ENCODE measurements at places on chromosomes 6 and 20.

GRCh38 chr6:107489636-107490565, at the start of gene SOBP:
TSS of gene SOBP (plus strand) at chr6:107490117. CDS start at chr6:107490617, 500 bp downstream.
- peak within 1 kb of the TSS; percentile 56 for H3K4me3 ChIP-seq
- H3K27ac ChIP-seq: no peak within 1 kb of the TSS
- H3K27me3 ChIP-seq: peaks cover 51% of the 10 kb centered on the region
- peaks cover 30% of the 10 kb centered on the region for H3K4me1 ChIP-seq

DNA sequence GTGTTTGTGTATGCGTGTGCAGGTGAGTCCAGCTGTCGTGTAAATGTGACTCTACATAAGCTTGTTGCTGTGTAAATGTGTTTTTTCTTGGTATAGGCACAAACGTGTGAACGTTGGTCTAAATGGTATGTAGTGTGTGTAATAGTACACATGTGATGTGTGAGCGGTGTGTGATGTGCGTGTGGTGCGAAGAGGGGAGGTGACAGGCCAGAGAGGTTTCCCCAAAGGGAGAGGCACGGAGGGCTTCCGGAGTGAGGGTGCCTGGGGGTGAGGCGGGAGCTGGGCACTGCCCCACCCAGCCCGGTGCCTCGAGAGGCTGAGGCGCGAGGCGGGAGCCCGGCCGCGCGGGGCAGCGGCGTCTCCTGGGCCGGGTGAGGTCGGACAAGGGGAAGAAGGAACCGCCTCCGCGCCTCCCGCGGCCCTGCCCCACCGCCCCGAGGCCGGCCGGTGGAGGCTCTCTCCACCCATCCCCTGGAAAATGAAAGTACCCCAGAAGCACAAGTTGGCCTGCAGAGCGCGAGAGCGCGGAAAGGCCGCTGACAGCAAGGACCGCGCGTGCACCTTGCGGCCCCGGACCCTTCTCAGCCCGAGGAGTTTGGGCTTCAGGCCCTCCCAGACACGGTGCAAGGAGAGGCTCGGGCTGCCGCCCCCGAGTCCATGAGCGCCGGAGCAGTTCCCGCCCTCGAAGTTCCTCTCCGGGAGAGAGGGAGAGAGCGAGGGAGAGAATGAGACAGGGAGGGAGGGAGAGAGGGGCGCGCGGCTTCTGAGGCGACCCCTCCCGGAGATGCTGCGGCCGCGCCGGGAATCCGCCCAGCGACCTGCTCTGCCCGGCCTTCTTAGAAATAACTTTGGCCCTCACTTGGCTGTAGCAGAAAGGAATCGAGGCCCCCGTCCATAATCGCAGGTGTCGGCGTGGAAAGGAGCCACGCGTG, 43.2 kb upstream of the OSTM1 start:
- H3K27me3 ChIP-seq: peaks cover 97% of the 10 kb centered on the region
- DNase-seq: no peak
- peak overlapping the region; percentile 66 for H3K4me3 ChIP-seq
- no peak overlapping the region for H3K27ac ChIP-seq

- no peak overlapping the region for H3K27ac ChIP-seq
- peaks cover 9% of the 10 kb centered on the region for H3K4me1 ChIP-seq
- no peak overlapping the region for H3K4me3 ChIP-seq
These were observed 5.0 kb upstream of the INSM1 start for GRCh38 chr20:20362774-20363433.

- H3K4me1 ChIP-seq: no peaks in the 10 kb centered on the region
- DNase-seq: no peak
- no peaks in the 10 kb centered on the region for H3K36me3 ChIP-seq
These were observed 37.1 kb downstream of the MAP1LC3A start for GRCh38 chr20:34595377-34596184.

DNA sequence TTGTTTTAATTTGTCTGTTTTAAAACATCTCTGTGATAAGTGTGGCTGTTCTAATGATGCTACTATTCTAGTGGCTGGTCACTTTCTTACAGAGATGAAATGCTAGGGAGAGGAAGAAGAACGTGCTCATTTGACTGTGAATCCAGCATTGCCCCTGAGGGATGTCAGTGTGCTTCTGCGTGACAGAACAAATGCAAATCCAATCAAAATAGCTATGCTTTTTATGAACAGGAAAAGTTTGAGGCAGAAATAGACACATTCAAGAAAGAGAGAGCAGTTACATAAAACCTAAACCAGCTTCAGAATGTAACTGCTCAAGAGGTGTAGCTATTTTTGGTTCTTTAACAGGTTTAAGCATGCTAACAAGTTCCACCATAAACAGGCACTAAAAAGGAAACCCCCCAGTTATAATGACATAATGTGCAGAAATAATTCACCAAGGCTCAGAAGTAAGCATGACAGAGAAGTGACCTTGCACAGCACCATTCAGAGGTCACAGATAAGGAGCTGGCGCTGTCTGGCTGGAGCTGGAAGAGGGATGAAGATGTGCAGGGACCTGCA, 385.3 kb downstream of the EPM2A start:
- no peak overlapping the region for H3K4me3 ChIP-seq
- peaks cover 3% of the 10 kb centered on the region for H3K27me3 ChIP-seq
- H3K27ac ChIP-seq: no peak overlapping the region
- H3K4me1 ChIP-seq: no peaks in the 10 kb centered on the region

DNA sequence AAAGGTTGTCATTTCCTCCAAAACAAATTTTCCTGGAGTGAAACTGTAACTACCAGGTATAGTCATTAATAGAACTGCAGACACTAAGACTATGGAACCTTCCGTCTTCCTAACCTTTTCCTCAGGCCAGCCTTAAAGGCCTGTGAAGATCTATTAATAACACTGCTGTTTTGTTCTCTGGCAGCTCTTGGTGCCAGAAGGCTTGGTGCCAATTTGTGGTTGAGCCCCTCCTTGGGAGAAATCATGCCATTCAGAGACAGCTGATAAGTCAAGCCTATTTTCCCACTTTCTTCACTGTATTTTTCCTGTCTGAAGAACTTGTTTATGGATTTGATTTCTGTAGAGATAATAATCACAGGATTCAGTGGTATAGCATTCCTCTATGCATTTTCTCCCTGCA, 64.8 kb downstream of the HCRTR2 start:
- no peaks in the 10 kb centered on the region for H3K27me3 ChIP-seq
- no peaks in the 10 kb centered on the region for H3K4me1 ChIP-seq
- H3K4me3 ChIP-seq: no peak overlapping the region
- no peaks in the 10 kb centered on the region for H3K36me3 ChIP-seq

DNA sequence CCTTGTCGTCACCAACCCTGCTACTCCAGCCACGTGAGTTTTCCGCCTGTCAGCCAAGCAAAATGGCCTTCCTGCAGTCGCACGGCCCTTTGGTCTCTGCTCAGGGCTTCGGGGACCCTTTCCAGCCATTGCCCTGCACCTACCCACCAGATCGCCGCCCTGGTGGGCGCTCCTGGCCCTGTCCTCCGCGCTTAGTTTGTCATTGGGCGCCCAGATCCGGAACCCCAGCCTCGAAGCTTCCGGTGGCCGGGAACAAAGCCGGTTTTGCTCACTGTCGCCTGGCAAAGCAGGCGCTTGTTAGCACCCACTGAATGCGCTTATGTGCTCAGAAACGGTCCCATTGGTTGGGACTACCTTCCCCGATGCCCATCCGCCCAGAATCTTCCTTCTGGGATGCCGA, 536 bp downstream of the ZFP57 start:
- H3K4me3 ChIP-seq: no peak overlapping the region
- no peaks in the 10 kb centered on the region for H3K36me3 ChIP-seq
- no peak overlapping the region for H3K27ac ChIP-seq
- H3K4me1 ChIP-seq: peaks cover 15% of the 10 kb centered on the region

GRCh38 chr20:20364593-20365479, 3.1 kb upstream of the INSM1 start:
- DNase-seq: no peak
- peaks cover 34% of the 10 kb centered on the region for H3K27me3 ChIP-seq
- no peak overlapping the region for H3K27ac ChIP-seq

- H3K27me3 ChIP-seq: no peaks in the 10 kb centered on the region
- H3K27ac ChIP-seq: no peak overlapping the region
- H3K36me3 ChIP-seq: no peaks in the 10 kb centered on the region
- H3K4me1 ChIP-seq: no peaks in the 10 kb centered on the region
These were observed 40.8 kb upstream of the MAN1A1 start for GRCh38 chr6:119390247-119390793.

GRCh38 chr6:2744209-2744771, 6.4 kb downstream of the MYLK4 start:
- no peaks in the 10 kb centered on the region for H3K4me1 ChIP-seq
- DNase-seq: no peak
- no peaks in the 10 kb centered on the region for H3K27me3 ChIP-seq

DNA sequence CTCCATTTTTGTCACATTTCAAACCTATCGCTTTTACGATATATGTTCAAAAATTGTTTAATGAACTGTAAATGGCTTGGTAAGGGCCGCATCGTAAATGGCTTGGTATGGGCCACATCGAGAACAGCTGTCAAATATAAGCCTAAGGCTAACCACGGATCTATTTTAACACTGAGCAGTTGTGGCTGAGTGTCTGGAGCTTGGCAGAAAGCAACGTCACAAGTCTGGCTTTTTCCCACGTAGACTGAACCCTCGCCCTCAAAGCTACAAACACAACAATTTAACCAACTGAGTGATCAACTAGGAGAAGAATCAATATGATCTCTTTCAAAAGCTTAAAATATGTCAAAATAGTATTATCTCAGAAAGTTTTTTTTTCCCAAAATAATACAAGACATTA, 71.4 kb upstream of the PRSS16 start:
- DNase-seq: no peak
- no peak overlapping the region for H3K4me3 ChIP-seq
- H3K4me1 ChIP-seq: peaks cover 21% of the 10 kb centered on the region
- no peak overlapping the region for H3K27ac ChIP-seq

DNA sequence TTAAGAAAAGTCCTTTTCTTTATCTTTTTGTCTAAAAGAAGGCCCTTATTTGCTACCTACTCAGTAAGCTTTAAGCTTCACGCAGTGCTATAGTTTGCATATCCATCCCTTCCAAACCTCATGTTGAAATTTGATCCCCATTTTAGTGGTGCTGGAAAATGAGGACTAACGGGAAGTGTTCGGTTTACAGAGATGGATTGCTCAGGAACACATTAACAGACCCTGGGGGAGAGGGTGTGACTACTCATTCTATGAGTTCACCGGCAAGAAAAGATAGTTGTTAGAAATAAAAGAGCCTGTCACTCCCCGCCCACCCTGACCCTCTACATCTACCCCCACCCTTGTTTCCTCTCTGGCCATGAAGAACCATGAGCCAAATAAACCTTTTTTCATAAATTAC, 546.2 kb downstream of the MEI4 start:
- H3K36me3 ChIP-seq: no peaks in the 10 kb centered on the region
- H3K4me1 ChIP-seq: no peaks in the 10 kb centered on the region
- no peaks in the 10 kb centered on the region for H3K27me3 ChIP-seq
- no peak overlapping the region for H3K4me3 ChIP-seq
- no peak for DNase-seq
- H3K27ac ChIP-seq: no peak overlapping the region

DNA sequence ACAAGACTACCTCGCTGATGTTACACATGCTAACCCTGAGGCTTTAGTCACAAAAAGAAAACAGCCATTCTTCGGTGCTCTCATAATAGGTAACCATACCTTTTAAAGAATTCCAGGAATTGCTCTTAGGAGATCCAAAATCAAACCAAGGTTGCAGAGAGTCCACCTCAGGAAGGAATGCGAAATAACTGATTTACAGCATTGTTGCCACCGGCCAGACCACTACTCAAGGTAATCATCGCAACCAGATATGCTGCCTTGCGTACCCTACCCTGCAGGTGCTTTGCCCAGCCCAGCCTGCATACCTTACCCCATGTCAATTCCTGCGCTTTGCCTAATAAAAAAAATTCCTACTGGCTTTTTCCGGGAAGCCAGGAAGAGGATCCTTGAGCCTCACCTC, 27.0 kb downstream of the NUP153 start:
- DNase-seq: no peak
- H3K27me3 ChIP-seq: no peaks in the 10 kb centered on the region
- H3K4me1 ChIP-seq: peaks cover 7% of the 10 kb centered on the region
- no peak overlapping the region for H3K4me3 ChIP-seq
- H3K27ac ChIP-seq: no peak overlapping the region

GRCh38 chr20:41234546-41234945, 83.0 kb downstream of the ZHX3 start:
- H3K27ac ChIP-seq: no peak overlapping the region
- H3K4me3 ChIP-seq: no peak overlapping the region
- DNase-seq: no peak

GRCh38 chr6:142943711-142944123, 1.3 kb downstream of the HIVEP2 start:
- peak overlapping the region; percentile 100 for H3K27ac ChIP-seq
- H3K4me3 ChIP-seq: peak overlapping the region; percentile 94
- peaks cover 30% of the 10 kb centered on the region for H3K4me1 ChIP-seq
- no peaks in the 10 kb centered on the region for H3K36me3 ChIP-seq

GRCh38 chr20:31446084-31446819, 5.8 kb downstream of the DEFB123 start:
- no peak for DNase-seq
- no peaks in the 10 kb centered on the region for H3K27me3 ChIP-seq
- H3K36me3 ChIP-seq: no peaks in the 10 kb centered on the region
- no peak overlapping the region for H3K27ac ChIP-seq
- H3K4me1 ChIP-seq: no peaks in the 10 kb centered on the region

GRCh38 chr20:19491241-19491640, 266.8 kb upstream of the RIN2 start:
- H3K36me3 ChIP-seq: no peaks in the 10 kb centered on the region
- H3K4me3 ChIP-seq: no peak overlapping the region

GRCh38 chr20:63522981-63523611, 2.5 kb downstream of the PPDPF start:
- no peak overlapping the region for H3K4me3 ChIP-seq
- H3K27me3 ChIP-seq: no peaks in the 10 kb centered on the region
- DNase-seq: no peak
- H3K4me1 ChIP-seq: peaks cover 29% of the 10 kb centered on the region
- peaks cover 23% of the 10 kb centered on the region for H3K36me3 ChIP-seq

GRCh38 chr20:10848810-10849370, 175.1 kb upstream of the JAG1 start:
- no peak for DNase-seq
- no peaks in the 10 kb centered on the region for H3K4me1 ChIP-seq
- no peak overlapping the region for H3K27ac ChIP-seq
- no peak overlapping the region for H3K4me3 ChIP-seq
- H3K27me3 ChIP-seq: no peaks in the 10 kb centered on the region
- H3K36me3 ChIP-seq: no peaks in the 10 kb centered on the region

DNA sequence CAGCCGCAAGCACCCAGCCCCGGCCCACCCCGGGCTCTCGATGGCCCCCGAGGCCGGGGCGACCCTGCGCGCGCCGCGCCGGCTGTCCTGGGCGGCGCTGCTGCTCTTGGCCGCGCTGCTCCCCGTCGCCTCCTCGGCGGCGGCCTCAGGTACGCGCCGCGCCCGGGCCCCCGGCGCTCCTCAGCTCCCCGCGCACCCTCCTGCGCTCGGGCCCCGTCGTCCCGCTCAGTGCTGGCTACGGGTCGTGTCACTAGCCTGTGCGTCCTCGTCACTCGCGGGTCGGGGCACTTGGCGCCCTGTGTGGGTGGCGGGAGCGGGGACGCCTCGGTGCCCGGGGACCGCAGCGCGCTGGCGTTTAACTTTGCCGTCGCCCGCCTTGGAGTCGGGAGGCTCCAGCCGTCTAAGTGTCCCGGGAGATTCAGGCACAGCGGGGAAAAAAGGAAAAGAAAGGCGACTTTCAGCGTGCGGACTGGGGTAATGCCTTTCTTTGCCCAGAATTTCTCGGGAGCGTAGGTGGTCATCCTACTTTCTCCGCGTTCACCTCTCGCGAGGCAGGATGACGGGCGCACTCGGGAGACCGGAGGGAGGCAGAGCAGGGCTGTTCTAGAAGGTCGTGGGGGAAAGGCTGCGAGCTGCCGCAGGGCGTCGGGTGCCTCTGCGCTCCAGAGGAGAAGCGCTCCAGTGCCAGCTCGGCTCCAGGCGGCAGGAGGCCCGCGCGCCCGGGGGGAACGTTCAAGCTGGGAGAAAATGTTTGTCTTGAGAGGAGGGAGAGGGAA, 545 bp downstream of the FNDC1 start:
- DNase-seq: no peak
- H3K4me1 ChIP-seq: peaks cover 21% of the 10 kb centered on the region
- peak overlapping the region; percentile 27 for H3K4me3 ChIP-seq
- peaks cover 39% of the 10 kb centered on the region for H3K27me3 ChIP-seq
- H3K36me3 ChIP-seq: no peaks in the 10 kb centered on the region
- no peak overlapping the region for H3K27ac ChIP-seq

All from CD4-positive, alpha-beta T cell (primary cell).